ENCODE measurements at places on chromosomes 5 and 9. TPM values are rescaled to one million over a fixed set of nuclear protein-coding genes. Genes with fewer than 3 reads are reported as not detected.

Gene HTR4
- total RNA-seq, result not detected

Gene DAPK1
- total RNA-seq, result 20.1 TPM

Gene SLCO4C1
- not detected for total RNA-seq

Gene ASTN2
- total RNA-seq, result 4.8 TPM

Gene GPX3
- 17.4 TPM for total RNA-seq

Gene BTNL8
- total RNA-seq, result not detected

Gene ERAP2
- 1.1 TPM for total RNA-seq

Gene TAF11L6
- total RNA-seq, result not detected

Gene GMCL2
- not detected for total RNA-seq

Gene PCDHB3
- total RNA-seq, result not detected

Gene PCDHB6
- total RNA-seq, result 1.1 TPM

All from A549 treated with Mapracorat at 1 μM for 4 hours (cell line).